ENCODE measurements at places on chromosomes 13 and 19. TPM values are rescaled to one million over a fixed set of nuclear protein-coding genes. Genes with fewer than 3 reads are reported as not detected.

Gene FFAR3
- polyA plus RNA-seq, result not detected

Gene GJB2
- 1.0 TPM for polyA plus RNA-seq

Gene CDC42EP5
- polyA plus RNA-seq, result 1.4 TPM

Gene ZNF571
- polyA plus RNA-seq, result 2.4 TPM

Gene COX6B2
- not detected for polyA plus RNA-seq

Gene PGLYRP1
- not detected for polyA plus RNA-seq

Gene IFNL3
- polyA plus RNA-seq, result not detected

Gene STOML3
- polyA plus RNA-seq, result not detected

Gene LGALS4
- polyA plus RNA-seq, result 0.93 TPM
